ENCODE measurements at places on chromosomes 11 and 22.
A peak's percentile ranks its signal among the peaks of the same experiment; 100 is the strongest.

- peak; percentile 51 for DNase-seq
Observed at GRCh38 chr11:101436511-101437142, 147.2 kb downstream of the TRPC6 start.

GRCh38 chr22:31130873-31131272, 8.1 kb downstream of the INPP5J start:
- DNase-seq = no peak

- DNase-seq = peak; percentile 57
Observed at GRCh38 chr11:67265633-67266448, 432 bp upstream of the GRK2 start.

- no peak for DNase-seq
Observed at GRCh38 chr22:23110190-23110921, 31.4 kb downstream of the RSPH14 start.

- DNase-seq = peak; percentile 41
Observed at GRCh38 chr11:107821199-107821927, 37.2 kb downstream of the SLC35F2 start.

GRCh38 chr11:2210366-2211112, 38.9 kb upstream of the TH start:
- no peak for DNase-seq

DNA sequence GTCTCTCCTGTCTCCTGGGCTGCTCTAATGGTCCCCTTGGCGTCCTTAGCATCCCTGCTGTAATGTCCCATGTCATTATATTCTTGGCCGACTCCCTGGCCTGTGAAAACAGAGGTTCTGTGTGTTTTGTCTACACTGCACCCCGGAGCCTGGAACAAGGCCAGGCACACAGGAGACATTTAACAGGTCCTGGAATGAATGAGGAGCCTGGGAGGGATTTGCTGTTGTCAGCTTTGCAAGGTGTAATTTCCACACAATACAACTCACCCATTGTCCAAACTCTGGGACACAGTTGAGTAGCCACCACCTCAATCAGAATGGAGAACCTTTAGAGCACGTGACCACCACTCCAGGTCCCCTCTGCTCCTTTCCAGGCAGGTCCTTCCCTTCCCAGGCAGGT, 14.9 kb upstream of the PDGFB start:
- no peak for DNase-seq

DNA sequence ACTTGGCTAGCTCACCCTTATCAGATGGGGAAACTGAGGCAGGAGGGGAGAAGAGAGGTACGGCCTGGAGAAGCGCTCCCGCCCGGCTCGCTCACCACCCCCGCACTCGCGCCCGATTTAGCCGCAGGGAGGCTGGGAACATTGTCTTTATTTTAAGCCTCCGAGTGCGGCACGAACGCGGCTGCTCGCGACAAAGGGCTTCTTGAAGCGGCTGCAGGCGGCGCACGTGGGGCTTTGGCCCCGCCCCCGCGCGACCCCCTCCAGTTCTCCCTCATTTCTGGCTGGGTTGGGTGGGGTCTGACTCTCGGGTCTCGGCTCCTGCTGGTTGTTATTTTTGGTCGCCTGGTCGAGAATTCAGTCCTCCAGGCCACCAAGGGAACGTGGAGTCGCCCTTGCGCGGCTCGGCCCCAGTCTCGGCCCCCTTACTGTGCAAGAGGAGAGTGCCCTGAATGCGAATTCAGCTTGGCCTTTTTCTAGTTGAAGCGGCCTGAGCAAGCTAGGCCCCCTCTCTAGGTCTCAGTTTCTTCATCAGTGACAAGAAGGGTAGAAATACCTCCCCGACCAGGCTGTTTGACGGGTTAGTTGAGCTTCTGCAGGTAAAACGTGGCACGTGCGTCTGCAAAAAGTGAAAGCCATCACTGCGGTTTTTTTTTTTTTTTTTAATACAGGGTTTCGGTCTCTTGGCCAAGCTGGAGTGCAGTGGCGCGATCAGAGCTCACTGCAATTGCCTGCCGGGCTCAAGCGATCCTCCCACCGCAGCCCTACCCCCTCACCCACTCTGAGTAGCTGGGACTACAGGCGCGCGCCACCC, 2.6 kb upstream of the CHRM1 start:
- no peak for DNase-seq

GRCh38 chr22:23764899-23765881, 2.4 kb downstream of the C22orf15 start:
- no peak for DNase-seq

DNA sequence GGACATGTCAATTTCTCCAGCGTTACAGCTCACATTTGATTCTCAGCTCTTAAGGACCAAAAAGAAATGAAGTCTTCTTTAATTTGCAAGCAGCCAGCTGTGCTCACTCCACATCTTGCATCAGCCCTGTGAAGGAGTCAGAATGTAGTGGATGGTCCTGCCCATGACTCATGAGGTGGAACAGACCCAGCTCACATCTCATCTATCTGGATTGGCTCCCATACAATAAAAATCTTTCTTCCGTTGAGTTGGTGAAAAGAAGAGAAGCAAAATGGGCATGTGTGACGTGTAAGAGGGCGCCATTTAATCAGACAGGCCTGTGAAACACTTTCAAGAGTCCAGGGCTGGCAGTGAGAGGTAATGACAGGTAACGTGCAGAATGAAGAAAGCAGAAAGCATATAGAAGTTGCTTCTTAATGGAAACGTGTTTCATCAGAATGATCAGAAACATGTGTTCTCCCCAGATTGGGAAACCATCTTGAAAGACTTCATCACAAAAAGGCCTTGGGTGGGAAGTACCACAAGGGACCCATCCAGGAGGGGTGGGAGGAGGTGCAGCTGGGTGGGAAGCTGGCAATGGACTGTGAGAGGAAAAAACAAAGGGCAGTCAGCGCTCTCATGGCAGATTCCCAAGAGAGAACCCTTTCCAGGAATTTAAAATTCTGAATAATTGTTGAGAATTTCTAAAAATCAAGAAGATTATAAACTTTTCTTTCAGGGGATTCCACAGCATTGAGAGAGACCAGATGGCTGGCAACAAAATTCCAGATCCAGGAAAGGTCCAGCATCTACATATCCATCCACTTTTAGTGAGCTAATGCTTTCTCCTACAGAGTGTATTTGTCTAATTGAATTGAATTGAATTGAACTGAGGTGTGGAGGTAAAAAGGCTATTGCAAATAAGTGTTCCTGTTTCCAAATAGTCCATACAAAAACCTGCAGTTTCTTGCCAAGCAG, 57.0 kb downstream of the ETS1 start:
- DNase-seq = peak; percentile 97

GRCh38 chr11:128734103-128734831, 40.4 kb downstream of the FLI1 start:
- DNase-seq = no peak

- DNase-seq = peak; percentile 97
Observed at GRCh38 chr11:12288212-12288930, 89.0 kb upstream of the PARVA start.

DNA sequence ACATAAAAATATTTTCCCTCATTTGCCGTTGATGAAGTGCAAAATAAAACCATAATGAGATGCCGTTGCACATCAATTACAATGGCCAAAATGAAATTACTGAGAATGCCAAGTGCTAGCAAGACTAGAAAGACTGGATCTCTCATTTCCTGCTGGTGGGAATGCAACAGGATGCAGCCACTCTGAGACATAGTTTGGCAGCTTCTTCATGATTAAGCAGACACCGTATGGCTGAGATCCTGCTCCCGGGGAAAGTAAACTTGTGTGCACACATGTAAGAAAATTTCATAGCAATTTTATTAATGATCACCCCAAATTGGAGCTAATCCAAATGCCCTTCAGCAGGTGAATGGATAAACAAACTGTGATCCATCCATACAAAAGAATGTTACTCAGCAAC, 1013.2 kb downstream of the TBC1D22A start:
- DNase-seq = no peak

- DNase-seq = no peak
Observed at GRCh38 chr11:92917927-92918326, 51.5 kb upstream of the MTNR1B start.

DNA sequence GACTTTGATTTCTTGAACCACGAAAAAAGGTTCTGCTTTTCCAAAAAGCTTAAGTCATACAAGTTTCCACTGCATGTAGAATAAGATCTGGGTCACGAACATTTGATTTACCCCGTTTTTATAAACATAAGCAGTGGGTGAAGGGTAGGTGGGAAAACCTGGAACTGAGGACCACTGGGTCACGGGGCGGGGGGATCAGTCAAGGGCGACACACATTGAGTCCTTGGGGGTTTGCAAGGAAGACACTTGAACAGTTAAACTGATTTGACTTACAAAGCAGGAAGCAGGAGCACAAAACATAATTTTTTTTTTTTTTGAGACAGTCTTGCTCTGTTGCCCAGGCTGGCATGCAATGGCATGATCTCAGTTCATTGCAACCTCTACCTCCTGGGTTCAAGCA, 10.9 kb downstream of the FADS3 start:
- DNase-seq = no peak

- no peak for DNase-seq
Observed at GRCh38 chr22:47032956-47033647, 270.7 kb downstream of the TBC1D22A start.

DNA sequence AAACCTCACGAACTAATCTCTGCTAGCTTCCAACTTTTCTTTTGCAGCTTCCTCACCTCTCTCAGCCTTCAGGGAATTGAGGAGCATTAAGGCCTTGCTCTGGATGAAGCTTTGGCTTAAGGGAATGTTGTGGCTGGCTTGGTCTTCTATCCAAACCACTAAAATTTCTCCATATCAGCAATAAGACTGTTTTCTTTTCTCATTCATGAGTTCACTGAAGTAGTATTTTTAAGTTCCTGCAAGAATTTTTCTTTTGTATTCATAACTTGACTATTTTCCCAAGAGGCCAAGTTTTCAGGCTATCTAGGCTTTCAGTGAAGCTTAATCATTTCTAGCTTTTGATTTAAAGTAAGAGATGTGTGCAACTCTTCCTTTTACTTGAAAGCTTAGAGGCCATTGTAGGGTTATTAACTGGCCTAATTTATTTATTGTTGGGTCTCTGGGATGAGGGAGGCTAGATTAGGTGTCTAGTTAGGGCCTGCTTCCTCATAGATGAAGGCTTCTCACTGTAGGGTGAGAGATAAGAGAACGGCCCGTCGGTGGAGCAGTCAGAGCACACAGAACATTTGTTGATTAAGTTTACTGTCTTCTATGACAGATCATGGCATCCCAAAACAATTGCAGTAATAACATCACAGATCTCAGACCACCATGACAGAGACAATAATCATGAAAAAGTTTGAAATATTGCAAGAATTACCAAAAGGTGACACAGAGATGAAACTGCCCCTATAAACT, 33.2 kb downstream of the CSF2RB start:
- peak; percentile 23 for DNase-seq

DNA sequence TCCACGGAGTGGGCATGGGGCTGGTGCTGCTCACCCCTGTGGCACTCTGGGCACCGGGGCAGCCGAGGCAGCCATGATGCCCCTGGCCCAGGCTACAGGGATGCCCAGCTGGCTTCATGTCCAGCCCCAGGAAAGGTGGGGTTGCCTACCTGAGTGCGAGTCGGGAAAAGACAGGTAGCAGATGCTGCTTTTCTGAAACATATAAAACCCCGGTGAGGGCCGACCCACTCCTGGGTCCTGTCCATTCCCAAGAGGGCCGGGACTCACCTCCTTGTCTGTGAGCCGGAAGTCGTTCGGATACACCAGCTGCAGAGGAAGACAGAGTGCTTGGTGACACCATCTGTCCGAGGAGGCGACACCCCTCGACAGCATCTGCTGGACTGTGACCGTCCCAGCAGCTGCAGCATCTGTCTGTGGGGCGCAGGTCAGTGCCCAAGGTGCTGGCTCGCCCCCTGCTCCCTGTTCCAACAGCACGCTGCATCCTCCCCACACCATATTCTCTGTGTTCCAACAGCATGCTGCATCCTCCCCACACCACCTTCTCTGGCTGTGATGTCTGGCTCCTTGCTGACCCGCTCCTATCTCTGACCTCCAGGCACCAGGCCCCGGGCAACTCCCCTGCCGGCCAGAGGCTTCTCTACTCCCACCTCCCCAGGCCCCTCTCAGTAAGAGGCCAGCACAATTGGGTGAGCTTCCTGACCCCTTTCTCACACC, 8.0 kb downstream of the DENND6B start:
- no peak for DNase-seq

- no peak for DNase-seq
Observed at GRCh38 chr22:41873391-41873790, 40.5 kb downstream of the SREBF2 start.

DNA sequence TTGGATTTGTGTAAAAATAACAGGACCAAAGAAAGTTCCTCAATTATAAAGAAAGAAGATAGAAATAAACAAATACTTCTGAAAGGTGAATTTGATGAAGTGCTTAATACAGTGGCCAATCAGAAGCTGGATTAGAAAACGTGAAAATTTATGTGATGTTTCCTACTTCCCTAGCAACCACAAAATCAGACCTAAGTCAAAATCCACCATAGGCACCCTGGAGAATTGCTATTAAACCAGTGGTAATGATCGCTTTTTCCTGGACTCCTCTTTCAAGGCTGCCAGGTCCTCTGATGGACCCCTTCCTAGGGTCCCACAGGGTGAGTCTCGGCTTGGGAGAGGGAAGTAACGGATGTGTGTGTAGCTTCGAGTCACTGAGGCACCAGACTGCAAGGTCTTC, 9.6 kb downstream of the WT1 start:
- DNase-seq = no peak

DNA sequence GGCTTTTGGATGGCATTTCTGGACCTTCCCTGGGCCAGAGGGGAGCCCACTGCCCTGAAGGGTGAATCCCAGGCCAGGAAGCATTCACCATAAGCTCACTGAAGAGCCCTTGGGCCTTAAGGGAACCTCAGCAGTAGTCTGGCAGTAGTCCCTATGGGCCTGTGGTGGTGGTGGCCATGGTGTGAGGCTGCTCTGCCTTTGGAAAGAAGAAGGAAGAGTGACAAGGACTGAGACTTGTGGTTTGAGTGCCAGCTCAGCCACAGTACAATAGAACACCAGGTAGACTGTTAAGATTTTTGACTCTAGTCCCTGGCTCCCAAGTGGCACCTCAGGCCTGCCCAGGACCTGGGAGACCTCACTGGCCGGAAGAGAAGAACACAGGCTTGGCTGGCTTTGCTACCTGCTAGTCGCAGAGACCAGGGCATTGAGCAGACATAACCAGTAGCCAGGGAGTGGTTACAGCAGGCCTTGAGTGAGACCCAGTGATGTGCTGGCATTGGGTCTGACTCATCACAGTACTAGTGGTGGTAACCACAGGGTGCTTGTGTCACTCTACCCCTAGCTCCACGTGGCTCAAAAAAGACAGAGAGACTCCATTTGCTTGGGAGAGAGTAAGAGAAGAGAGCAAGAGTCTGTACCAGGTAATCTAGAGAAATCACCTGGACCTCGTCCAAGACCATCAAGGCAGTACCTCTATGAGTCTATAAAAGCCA, 259.8 kb upstream of the BLID start:
- DNase-seq = no peak

GRCh38 chr11:2721210-2721916, 21.6 kb upstream of the KCNQ1OT1 start:
- DNase-seq = no peak

DNA sequence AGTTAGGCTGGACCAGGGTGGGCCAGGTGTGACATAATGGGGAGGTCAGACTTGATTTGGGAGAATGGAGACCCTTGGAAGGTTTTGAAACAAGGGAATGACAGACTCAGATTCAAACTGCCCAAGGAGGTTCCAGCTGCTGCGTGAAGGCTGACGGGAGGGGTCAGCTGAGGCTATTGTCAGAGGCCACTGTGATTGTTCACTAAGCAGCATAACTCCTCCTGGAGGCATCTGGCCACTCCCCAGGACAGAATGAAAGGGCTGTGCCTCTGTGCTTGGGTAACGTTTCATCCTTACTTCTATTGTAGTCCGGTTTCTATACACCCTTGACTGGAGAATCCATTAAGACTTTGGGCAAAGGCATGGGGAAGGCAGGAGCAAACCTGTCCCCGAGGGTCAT, 126.6 kb downstream of the DSCAML1 start:
- no peak for DNase-seq
